Hepatic stellate cell (primary cell): ENCODE measurements at places on chromosomes 3 and 15.

GRCh38 chr3:148815316-148816110, 12.1 kb upstream of the CPB1 start:
- no peak for DNase-seq

- DNase-seq = no peak
Observed at GRCh38 chr3:139101396-139101795, 56.7 kb upstream of the PRR23C start.

DNA sequence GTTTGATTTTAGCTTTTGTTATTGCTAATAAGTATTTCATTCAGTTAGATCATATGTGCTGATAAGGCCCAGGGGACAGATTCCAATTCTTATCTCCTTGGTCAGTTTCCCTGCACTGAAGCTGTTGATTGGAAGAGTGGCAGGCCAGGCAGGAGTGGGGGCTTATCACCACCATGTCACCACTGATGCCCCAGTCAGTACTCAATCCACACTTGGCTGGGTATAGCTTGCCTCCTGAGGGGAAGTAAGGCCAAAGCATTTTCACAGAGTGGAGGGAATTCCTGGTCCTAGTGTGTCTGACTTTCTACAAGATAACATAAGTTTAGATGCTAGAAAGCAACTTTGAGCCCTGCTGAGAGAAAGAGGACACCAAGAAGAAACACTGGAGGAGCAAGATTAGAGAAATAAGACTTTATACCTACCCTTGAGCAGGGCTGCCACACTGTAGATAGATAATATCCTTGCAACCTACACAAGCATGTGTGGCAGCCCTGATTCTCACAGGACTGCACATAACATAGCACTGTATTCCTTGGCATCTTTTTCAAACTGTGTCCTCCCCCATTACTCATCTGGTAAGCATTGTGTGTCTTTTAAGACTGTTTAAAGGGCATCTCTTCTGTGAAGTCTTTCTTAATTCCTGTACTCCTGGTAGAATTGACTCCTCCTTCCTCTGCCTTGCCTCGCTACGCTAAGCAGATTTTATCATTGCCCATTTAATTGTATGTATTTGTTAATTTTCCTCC, 24.3 kb downstream of the OXNAD1 start:
- no peak for DNase-seq

GRCh38 chr15:79283252-79284048, 928 bp downstream of the ANKRD34C start:
- DNase-seq = peak; percentile 22

DNA sequence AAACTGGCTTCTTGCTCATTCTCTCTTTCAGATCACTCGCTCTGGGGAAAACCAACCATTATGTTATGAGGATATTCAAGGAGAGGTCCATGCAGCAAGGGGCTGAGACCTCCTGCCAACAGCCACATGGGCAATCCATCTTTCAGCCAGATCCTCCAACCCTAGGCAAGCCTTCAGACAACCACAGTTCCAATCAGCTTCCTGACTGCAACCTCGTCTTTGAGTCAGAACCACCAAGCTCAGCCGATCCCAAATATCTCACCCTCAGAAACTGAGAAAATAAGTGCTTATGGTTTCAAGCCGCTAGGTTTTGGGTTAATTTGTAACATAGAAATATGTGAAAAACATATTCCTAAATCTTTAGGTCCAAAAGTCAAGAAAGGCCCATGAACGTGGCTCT, 10.3 kb downstream of the LDHAL6B start:
- no peak for DNase-seq

GRCh38 chr15:81033508-81033907, 32.8 kb downstream of the TLNRD1 start:
- no peak for DNase-seq

DNA sequence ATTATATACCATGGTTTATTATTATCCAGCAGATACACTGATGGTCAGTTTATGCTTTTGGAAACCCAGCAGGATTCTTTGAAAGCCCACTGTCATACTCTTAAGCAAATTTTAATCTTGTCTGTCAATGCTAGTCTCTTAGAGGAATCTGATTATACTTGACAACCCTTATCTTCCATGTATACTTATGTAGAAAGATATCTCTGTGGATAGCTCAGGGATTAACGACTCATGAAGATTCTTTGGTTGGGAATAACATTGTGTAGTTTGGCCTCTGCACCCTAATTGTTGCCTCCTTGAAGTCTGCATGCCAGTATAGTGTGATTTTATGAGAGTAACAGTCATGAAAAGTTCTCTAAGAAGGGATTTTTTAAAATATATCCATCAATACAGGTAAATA, 33.0 kb downstream of the FILIP1L start:
- no peak for DNase-seq

DNA sequence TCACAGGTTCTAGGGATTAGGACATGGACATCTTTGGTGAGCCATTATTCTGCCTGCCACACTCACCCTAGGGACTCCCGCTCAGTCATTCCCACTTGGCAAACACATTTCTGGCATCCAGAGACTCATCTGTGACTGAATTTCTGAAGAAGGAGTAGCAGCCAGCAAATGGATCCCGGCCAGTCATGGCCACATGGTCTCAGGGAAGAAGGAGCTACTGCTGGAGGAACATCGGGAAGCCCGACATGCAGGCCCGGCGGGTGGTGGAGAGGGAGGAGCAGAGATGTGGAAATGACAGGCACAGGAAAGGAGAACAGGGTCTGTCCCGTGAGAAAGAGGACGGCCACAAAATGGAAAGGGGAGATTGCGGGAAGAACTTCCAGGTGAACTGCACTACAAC, 65.4 kb downstream of the SEMA5B start:
- no peak for DNase-seq

- DNase-seq = peak; percentile 57
Observed at GRCh38 chr3:156388497-156389448, 166.1 kb downstream of the SSR3 start.

DNA sequence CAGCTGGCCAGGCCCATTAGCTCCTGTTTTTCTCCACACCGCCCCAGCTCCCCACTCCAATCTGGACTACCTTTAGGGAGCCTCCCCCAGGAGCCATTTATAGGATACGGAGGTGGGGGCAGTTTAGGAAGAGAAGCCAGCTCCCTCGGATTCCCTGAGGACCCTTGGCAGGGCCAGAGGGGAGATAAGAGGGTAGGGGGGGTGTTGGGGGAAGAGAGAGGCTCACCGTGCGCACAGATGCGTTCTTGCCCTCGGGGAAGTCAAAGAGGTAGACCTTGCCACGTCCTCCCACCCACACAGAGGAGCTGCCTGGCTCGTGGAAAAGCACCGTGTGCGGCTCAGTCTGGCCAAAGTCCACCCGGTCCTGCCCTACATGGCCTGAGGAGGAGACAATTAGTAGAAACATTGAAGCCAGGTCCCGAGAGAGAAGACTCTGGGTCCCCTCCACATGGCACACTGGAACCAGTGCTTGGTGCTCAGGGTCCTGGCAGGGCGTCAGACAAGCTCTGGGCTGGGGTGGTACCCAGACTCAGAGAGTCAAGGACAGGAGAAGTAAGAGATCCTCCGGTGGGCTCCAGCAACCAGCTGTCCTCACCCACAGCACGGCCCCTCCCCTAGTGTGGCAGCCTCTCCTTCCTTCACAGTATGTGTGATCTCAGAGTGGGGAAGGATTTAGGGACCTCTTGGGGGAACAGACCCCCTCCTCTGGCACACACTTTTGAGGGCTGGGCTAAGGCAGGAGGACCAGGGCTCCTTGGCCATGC, 15.0 kb downstream of the SEMA7A start:
- DNase-seq = no peak

GRCh38 chr15:87672309-87673288, 583.9 kb downstream of the NTRK3 start:
- peak; percentile 22 for DNase-seq

- peak; percentile 73 for DNase-seq
Observed at GRCh38 chr3:124887177-124887931, at the start of gene ITGB5. Gene ITGB5, minus strand, starts transcription at chr3:124887365. Its CDS starts 365 bp downstream, at chr3:124887000.

GRCh38 chr3:142929109-142929508, 34.4 kb downstream of the PAQR9 start:
- no peak for DNase-seq

DNA sequence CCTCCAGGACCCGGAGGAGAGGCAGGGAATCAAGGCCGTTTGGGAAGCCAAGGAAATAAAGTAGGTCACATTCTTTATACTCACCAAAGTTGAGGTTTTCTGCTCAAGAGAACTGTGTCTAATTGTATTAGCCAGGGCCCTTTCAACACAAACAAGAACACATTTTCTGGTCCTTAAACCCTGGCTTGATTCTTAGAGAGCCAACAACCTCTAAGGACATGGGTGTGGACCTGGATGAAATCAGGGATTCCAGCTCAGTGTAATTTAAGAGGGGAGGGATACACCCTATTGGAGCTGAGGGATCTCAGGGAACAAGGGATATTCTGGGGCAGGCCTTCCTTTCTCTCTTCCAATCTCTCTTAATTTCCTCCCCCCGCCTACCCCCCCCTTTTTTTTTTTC, 104.8 kb downstream of the COL6A6 start:
- no peak for DNase-seq

GRCh38 chr3:81742581-81742980, 18.9 kb downstream of the GBE1 start:
- no peak for DNase-seq

DNA sequence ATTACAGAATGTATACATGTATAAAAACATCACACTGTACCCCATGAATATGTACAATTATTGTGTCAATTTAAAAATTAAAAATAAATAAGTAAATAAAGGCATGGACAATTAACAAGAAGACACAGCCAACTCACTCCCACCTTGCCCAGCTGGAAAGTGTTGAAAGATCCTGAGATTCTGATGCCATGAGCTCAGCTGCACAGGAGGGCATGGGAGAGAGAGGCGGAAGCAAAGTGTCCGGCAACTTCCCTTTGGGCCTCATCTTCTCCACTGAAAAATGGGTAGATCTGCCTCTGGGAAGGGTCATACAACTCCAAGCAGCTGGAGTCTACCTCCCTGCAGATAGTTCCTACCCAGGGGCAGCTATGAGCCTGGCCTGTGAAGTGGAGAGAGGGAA, 277.3 kb downstream of the UACA start:
- DNase-seq = no peak

- no peak for DNase-seq
Observed at GRCh38 chr15:66114863-66115425, 138.6 kb downstream of the MEGF11 start.

- DNase-seq = no peak
Observed at GRCh38 chr3:4407941-4408340, 59.1 kb downstream of the SUMF1 start.

DNA sequence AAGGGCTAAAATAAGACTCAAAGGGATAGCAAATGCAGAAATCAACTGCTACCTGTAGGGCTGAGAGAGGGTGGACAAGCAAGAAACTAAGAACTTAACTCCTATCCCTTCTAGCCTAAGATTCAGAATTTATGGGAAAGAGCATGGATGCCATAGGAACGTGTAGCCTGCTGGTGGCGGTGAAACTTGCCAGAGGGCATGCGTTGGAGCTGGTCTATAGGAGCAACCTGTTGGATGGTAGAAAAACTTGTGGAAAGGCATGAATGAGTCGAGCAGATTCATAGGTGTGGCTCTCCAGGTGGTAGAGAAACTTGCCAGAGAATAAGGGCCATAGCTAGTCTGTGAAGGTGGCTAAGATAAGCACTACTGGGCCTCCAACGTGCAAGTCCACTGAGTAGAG, 137.2 kb downstream of the DOCK3 start:
- no peak for DNase-seq
